ENCODE measurements at places on chromosomes 5 and 9.

GRCh38 chr9:135517407-135517822, 3.8 kb upstream of the LCN1 start:
- no peak for DNase-seq

GRCh38 chr5:21817668-21818369, 1035.3 kb downstream of the CDH12 start:
- DNase-seq: no peak

DNA sequence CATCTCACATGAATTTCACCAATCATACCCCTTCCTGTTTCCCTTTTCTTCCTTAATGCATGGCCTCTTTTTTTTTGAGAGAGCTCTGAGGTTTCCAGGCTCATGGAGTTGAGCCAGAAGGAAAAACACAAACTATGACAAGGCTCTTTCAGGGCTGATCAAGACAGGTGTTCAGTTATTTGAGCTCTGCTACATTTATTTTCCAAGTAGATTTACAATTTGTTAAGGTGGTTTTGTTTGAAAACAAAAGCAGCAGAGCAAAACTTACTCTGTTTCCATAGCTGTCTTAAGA, 62.4 kb upstream of the IL7R start:
- DNase-seq: no peak

- DNase-seq: no peak
These were observed 161.2 kb downstream of the CPLANE1 start for GRCh38 chr5:37088009-37088408.

Data from activated T-cell treated with anti-CD3 and anti-CD28 coated beads for 48 hours (primary cell).